ENCODE measurements at places on chromosomes 4 and X. TPM values are rescaled to one million over a fixed set of nuclear protein-coding genes. Genes with fewer than 3 reads are reported as not detected.

- no peak for DNase-seq
These were observed 57.6 kb downstream of the UGT2B11 start for GRCh38 chr4:69156913-69157312.

DNA sequence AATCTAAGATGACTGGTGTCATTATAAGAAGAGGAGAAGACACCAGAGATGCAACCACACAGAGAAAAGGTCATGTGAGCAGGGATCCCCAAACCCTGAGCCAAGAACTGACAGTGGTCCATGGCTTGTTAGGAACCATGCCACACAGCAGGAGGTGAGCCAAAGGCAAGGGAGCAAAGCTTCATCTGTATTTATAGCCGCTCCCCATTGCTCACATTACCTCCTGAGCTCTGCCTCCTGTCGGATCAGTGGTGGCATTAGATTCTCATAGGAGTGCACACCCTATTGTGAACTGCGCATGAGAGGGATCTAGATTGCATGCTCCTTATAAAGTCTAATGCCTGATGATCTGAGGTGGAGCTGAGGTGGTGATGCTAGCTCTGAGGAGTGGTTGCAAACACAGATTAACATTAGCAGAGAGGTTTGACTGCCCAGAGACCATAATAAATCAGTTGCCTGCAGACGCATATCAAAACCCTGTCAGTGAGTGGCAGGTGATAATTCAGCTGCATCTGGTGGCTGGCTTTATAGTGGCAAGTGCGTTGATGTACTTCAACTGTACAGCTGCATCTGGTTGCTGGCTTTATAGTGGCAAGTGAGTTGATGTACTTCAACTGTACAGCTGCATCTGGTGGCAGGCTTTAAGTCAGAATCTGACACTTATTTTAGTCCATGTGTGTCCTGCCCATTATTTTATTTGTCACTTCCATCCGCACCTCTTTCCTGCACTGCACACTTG, 19.8 kb upstream of the CXCL2 start:
- no peak for DNase-seq

GRCh38 chrX:28321286-28321685, 266.0 kb upstream of the IL1RAPL1 start:
- DNase-seq = no peak

DNA sequence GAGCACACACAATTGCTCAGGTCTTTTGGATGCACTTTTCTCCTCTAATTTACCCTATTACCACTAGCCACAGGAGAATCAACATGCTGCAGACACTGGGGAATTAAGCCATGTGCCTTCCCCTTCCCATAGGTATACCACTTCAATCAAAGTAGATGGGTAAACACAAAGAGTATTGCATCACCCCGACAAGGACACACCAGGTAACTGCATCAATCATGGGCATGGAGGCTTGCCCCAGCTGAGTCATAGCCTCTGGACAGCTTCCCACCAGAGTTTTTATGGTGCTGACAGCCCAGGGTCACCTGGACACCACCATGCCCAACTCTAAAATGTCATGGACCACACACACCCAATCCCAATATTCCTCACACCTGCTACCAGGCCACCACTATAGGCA, 197.2 kb upstream of the AR start:
- DNase-seq = no peak

- DNase-seq = no peak
These were observed 879.3 kb upstream of the SLIT2 start for GRCh38 chr4:19372390-19372789.

GRCh38 chrX:133880032-133880443, 105.4 kb downstream of the GPC3 start:
- no peak for DNase-seq

GRCh38 chrX:136268051-136269048, 17.1 kb upstream of the MAP7D3 start:
- no peak for DNase-seq

- no peak for DNase-seq
These were observed 264.0 kb downstream of the TRIML1 start for GRCh38 chr4:188403272-188403671.

VCX3A gene
- not detected for total RNA-seq

PCDH18 gene
- 10.8 TPM for total RNA-seq

BTC gene
- 0.08 TPM for total RNA-seq

PPP4R3C gene
- not detected for total RNA-seq

YIPF7 gene
- total RNA-seq = not detected

SMIM10 gene
- total RNA-seq = 7.2 TPM
